D721Med (cell line): ENCODE measurements at places on chromosomes 2 and 18.

DNA sequence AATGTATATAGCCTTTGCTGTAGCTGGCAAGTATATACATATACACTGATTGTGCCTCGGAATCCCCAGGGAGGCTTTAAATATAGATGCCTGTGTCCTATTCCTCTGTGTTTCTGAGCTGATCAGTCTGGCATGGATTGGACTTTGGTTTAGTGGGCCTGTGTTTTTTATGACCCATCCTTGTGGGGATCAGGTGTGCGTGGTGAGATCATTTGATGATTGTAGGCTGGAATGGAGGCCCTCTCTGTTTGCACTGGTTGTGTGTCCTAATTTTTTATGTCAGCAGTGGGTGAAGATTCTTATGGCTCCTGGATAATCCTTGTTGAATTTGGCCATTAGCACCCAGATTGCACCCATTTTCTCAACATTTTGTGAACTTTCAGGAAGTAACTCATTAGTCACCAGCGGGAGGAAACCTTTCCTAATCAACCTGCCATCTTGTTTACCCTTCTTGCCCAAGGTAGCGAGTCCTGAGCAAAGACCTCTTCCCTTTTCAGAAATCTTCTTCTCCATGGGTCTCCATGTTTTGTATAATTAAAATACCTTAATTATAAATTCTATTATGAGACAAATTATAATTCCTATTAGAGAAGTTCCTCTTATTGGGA lies 75.8 kb downstream of the UGGT1 start:
- no peak for DNase-seq

DNA sequence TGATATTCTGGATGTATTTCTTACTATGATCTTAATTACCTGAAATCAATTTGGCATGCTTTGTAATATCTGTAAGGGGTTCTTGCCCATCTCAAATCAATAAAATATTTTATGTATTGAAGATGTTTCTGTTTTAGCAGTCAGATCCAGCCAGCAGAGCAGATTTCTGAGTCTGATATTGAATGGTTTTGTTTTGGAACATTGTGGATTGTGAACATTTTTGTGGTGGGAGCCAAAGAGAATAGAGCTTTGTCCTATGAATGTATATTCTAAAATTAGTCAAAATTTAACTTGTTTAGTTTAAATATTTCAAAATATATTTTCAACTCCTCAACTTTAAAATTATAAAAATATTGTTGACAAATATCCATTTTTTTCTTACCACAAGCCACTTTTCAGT lies 197.0 kb downstream of the UBE2E3 start:
- no peak for DNase-seq

- no peak for DNase-seq
Observed at GRCh38 chr2:150427298-150427697, 60.2 kb downstream of the RND3 start.

DNA sequence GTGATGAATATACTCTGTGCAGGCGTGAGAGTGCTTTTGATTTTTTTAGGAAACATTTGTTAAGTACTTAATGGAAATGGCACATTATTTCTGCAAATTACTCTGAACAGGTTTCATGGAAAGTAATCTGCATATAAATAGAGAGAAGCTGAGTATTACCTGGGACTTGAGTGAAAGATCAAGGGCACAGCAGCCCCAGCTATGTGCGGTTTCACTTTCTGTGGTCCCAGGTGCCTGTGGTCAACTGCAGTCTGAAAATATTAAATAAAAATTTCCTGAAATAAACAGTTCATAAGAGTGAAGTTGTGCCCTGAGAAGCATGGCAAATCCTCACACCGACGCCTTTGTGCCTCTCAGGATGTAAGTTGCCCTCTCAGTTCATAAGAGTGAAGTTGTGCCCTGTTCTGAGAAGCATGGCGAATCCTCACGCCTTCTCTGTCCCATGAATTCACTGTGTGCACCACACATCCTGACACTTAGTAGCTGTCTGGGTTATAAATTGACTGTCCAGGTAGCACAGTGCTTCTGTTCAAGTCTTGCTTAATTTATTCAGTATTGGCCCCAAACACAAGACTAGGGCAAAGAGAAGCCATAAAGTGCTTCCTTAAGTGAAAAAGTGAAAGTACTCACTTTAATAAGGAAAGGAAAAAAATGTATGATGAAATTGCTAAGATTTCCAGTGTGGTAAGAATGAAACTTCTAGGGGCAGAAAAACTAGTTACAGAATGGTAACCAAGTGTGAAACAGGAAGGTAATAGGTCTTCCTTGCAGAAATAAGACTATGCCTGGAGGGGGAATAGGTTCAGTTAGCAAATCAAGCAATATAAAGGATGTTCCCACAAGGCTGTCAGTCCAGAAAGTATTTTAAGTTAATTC lies 4.3 kb upstream of the SNTG2 start:
- no peak for DNase-seq

DNA sequence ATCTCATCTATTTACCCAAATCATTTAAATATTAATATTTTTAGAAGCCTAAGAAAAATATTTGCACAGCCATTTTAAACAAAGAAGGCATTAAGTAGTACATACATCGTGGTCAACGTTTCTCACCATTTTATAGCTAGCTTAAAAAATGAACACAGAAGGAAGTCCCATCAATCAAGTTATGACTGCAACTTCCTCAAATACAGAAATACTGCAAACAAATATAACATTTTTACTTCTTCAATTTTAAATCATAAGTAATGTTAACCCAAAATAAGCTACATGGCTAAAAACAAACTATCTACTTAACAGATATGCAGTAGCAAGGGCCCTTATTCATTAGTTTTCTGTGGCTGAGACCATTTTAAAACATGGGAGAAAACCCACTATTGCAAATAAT lies 30.6 kb downstream of the ITSN2 start:
- no peak for DNase-seq

DNA sequence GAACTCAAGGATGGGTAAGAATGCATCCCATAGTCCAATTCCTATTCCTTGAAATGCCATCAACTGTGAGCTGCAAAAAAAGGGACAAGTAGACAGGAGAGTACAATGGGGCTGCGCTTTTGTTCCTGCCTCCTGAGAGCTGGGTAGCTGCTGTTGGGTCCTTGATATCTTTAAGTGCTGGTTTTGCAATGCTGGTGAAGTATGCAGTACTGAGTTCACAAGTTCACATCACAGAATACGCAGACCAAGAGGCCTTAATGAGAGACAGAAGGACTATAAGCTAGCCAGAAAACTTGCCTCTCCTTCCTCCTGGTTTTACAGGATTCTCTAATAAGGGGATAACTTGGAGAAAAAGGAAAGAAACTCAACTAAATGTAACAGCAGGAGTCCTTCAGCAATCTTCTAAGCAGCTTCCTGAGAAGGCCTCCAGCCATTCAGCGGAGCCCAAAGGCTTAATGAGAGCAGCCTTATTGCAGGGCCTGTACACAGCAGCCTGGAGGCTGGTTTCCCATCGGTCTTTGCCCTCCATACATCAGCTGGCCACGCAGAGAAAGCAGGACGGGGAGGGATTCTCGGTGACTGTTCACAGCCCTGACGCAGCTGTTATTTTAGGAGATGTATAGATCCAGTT lies 293.1 kb downstream of the CDCA7 start:
- no peak for DNase-seq

DNA sequence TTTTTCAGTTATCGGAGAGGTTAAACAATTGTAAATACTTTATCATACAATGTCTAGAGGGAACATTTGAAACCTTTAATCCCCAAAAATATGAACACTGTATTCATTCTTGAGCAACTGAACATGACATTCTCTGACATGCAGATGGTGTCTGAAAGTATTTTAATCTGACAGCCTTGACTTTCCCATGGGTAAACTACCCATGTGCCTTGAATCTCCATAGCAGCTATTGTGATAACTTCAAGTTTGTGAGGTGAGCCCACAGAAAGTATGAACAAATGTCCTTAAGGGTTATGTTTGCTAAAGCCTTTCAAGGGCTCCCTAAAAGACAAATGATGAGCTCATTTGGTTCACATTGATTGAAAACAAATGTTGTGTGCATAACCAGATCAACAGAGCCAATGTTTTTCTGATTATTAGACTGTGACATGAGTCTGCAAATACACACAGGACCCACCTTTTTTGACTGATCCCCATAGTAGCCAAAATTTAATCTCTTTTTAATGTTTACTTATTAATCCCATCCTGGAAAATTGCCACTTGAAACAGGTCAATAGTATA lies 1326.0 kb downstream of the LRP1B start:
- no peak for DNase-seq

DNA sequence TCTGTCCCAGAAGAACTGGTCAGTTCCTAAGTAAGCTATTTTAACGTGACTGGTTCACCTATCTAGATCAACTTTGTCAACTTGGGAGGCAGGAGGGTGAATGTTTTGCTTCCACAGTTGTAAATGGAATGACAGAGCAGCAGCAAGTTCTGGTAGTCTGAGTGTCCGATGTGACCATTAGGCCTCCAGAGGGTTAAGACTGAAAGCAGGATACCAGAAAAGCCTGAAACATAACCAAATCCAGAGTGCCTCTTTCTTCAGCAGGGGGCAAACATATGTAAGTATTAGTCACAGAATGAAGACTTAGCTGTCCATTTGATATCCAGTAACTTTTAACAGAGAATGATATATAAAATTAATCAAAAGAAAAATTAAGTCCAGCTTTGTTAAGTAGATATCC lies 9.2 kb downstream of the HOXD3 start:
- DNase-seq: no peak

GRCh38 chr2:171956135-171956825 lies 34.0 kb downstream of the HAT1 start:
- DNase-seq: no peak
